Activated CD4-positive, alpha-beta memory T cell treated with anti-CD3 and anti-CD28 coated beads for 36 hours (primary cell): ENCODE measurements at places on chromosomes 4 and X. TPM values are rescaled to one million over a fixed set of nuclear protein-coding genes. Genes with fewer than 3 reads are reported as not detected.

DCAF12L1 gene
- not detected for total RNA-seq

LGI2 gene
- not detected for total RNA-seq

NR0B1 gene
- total RNA-seq, result not detected

VCX gene
- total RNA-seq, result not detected

PPBP gene
- total RNA-seq, result not detected

RHOXF2B gene
- total RNA-seq, result not detected

SSX3 gene
- total RNA-seq, result not detected

SLC16A2 gene
- 1.2 TPM for total RNA-seq

YTHDC1 gene
- 68.5 TPM for total RNA-seq

OCIAD2 gene
- 54.2 TPM for total RNA-seq

DRP2 gene
- total RNA-seq, result 0.69 TPM

COL4A6 gene
- not detected for total RNA-seq

SAGE1 gene
- not detected for total RNA-seq

EVC2 gene
- total RNA-seq, result 1.8 TPM

MAGEA4 gene
- total RNA-seq, result not detected

UGT8 gene
- total RNA-seq, result 0.53 TPM

TGIF2LX gene
- total RNA-seq, result not detected

LIMCH1 gene
- total RNA-seq, result not detected

SNX12 gene
- total RNA-seq, result 42.5 TPM

SSX4 gene
- not detected for total RNA-seq

SLC2A9 gene
- 0.10 TPM for total RNA-seq

HSFX3 gene
- total RNA-seq, result not detected

GABRG1 gene
- total RNA-seq, result not detected

TCEAL7 gene
- not detected for total RNA-seq
